Cortex of kidney (tissue), 1 donor: ENCODE measurements at places on chromosomes 7 and 10.

- no peak for DNase-seq
Observed at GRCh38 chr7:93895859-93896600, 5.5 kb upstream of the TFPI2 start.

- DNase-seq: no peak
Observed at GRCh38 chr7:129368389-129368986, 65.7 kb upstream of the STRIP2 start.

- no peak for DNase-seq
Observed at GRCh38 chr10:20839141-20839540, 58.0 kb downstream of the NEBL start.

DNA sequence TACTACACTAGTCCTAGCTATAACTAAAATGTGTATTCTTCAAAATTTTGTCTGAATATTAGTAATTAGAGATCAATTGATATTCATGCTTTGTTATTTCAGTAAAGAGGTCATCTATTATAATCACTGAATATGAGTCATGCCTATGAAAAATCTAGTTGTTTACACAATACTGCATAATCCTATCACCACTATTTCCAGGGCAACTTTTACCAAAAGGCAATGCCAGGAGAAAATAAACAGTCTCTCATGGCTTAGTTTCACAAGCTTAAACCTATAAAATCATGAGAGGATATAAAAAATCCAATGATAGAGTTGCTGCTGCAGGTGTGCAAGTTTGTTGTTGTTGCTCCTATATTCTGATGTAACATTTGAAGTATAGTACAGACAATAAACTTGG lies 149.9 kb upstream of the COL1A2 start:
- no peak for DNase-seq

- no peak for DNase-seq
Observed at GRCh38 chr10:32015386-32015785, 40.8 kb downstream of the KIF5B start.

- no peak for DNase-seq
Observed at GRCh38 chr10:125091891-125092290, 68.5 kb downstream of the CTBP2 start.

GRCh38 chr10:29816801-29817558 lies 182.2 kb upstream of the SVIL start:
- DNase-seq: no peak

GRCh38 chr7:935874-936385 lies 18.6 kb downstream of the ADAP1 start:
- no peak for DNase-seq

DNA sequence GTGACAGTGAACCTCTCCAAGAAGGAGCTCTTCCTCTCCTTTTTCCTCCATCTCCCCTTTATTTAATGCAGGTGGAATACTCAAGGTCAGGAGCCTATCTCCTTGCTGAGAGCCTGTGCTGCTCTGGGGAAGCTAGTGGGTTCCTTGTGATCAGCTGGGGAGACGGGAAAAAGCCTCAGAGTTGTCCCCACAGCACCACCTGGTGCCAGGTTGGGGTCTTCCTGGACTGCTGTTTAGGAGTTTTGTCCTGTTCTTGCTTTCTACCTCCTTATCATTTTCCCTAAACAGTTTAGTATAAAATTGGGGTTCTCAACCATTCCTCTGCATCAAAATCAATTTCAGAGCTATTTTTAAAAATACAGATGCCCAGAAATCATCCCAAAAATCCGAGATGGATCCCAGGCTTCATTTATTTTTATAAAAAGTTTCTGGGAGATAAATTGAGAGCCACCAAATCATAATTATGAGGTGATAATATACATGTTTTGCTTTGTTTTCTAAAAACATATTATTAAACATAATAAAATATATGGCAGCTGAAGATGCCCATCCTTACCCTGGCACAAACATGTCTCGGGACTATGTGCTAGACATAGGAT lies 44.3 kb downstream of the MACC1 start:
- no peak for DNase-seq

- no peak for DNase-seq
Observed at GRCh38 chr7:76063525-76063924, 15.6 kb downstream of the MDH2 start.
